H1 (cell line): ENCODE measurements at places on chromosomes 2 and 18. TPM values are rescaled to one million over a fixed set of nuclear protein-coding genes. Genes with fewer than 3 reads are reported as not detected.

The TNFRSF11A gene
- 10.6 and 11.1 TPM in 2 replicates for total RNA-seq

The VAPA gene
- 128 and 130 TPM in 2 replicates for total RNA-seq

DNA sequence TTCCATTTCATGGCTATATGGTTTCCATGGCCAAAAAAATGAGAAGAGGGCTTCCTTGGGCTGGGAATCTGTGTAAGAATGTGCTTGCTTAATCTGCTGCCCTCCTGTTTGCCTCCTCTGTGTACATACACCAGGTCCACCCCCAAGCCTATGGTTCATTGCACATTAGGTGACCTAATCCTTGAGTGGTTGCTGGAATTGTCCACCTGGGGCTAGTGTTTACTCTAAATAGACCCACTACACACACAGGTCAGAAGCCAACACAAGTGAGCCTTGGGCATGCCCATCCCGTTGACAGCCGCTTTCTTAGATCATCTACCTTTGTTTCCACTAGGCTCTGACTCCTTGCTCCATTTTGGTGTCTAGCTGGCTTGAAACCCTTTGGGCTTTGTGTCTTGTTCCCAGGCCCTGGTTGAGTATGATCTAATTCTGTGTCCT is 59.2 kb upstream of the ATL2 start:
- no peaks in the 10 kb centered on the region for H3K36me3 ChIP-seq
- DNase-seq = no peak
- H3K27me3 ChIP-seq = no peaks in the 10 kb centered on the region
- H3K4me1 ChIP-seq = no peaks in the 10 kb centered on the region; the same call in 1 of the 2 replicates
- no peak overlapping the region for H3K4me3 ChIP-seq
- no peak overlapping the region for H3K27ac ChIP-seq

The APCDD1 gene
- total RNA-seq = 2.6 and 3.0 TPM in 2 replicates

- no peak overlapping the region for H3K4me3 ChIP-seq
- no peaks in the 10 kb centered on the region for H3K27me3 ChIP-seq
- no peak overlapping the region for H3K27ac ChIP-seq
- no peaks in the 10 kb centered on the region for H3K36me3 ChIP-seq
- no peak for DNase-seq
- H3K4me1 ChIP-seq = no peaks in the 10 kb centered on the region
These were observed 62.4 kb downstream of the WDPCP start for GRCh38 chr2:63525905-63526304.

GRCh38 chr2:35082072-35082471 is 1273.5 kb upstream of the CRIM1 start:
- no peak for DNase-seq
- H3K4me3 ChIP-seq = no peak overlapping the region
- no peaks in the 10 kb centered on the region for H3K27me3 ChIP-seq
- no peaks in the 10 kb centered on the region for H3K4me1 ChIP-seq
- no peaks in the 10 kb centered on the region for H3K36me3 ChIP-seq

The CCDC74A gene
- 14.9 and 18.1 TPM in 2 replicates for total RNA-seq

- H3K27me3 ChIP-seq = no peaks in the 10 kb centered on the region; the same call in 1 of the 2 replicates
- H3K4me3 ChIP-seq = no peak overlapping the region
- H3K27ac ChIP-seq = no peak overlapping the region
- peaks cover 13% of the 10 kb centered on the region for H3K4me1 ChIP-seq
- DNase-seq = no peak
These were observed 2.0 kb upstream of the MYO1B start for GRCh38 chr2:191243154-191243553.

DNA sequence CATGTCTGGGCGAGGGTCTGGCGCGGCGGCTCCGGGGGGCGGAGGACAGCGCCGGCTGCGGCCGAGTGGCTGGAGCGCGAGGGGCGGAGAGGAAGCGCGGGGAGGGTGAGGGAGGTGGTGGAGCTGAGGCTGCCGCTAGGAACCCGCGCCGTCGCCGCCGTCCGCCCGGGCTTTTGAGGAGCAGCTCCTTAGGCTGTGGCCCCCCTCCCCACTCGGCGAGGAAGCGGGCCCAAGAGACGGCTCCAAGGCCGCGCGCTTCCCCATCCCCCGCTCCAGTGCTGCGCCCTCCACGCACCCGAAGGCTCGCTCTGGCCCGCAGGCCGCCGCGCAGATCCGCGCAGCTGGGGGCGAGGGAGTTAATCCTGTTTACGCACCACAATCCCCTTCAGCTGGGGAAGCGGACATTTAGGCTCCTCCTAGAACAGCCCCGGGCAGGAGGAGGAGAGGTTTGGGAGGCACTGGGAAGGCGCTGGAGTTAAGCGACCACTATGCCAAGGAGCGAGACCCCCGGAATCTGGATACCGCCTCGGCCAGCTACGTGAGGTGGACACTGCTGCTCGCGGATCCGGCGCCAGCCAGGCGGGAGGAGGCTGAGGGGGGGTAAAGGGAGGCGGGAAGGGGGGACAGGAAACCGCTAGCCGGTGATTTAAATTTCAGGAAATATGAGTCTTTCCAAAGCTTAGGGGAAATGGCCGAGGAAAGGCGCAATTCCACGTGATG is at the start of gene CNRIP1:
CNRIP1 (minus strand) TSS at position 552 of the 720 bp plus-strand sequence; CDS start at position 3, 549 bp downstream.
- peak within 1 kb of the TSS; percentile 76 for H3K4me3 ChIP-seq
- H3K27ac ChIP-seq = no peak within 1 kb of the TSS
- H3K4me1 ChIP-seq = no peaks in the 10 kb centered on the region
- H3K27me3 ChIP-seq = peaks cover 31% of the 10 kb centered on the region
- peak; percentile 77 for DNase-seq
- no peaks in the 10 kb centered on the region for H3K36me3 ChIP-seq

GRCh38 chr2:38387887-38388286 is 10.8 kb upstream of the ATL2 start:
- H3K27ac ChIP-seq = no peak overlapping the region
- no peaks in the 10 kb centered on the region; the same call in 1 of the 2 replicates for H3K4me1 ChIP-seq
- H3K4me3 ChIP-seq = no peak overlapping the region
- no peak for DNase-seq
- no peaks in the 10 kb centered on the region for H3K27me3 ChIP-seq
- no peaks in the 10 kb centered on the region for H3K36me3 ChIP-seq

The OSR1 gene
- total RNA-seq = 0.22 TPM in 1 of 2 replicates, not detected in the other

The GAL3ST2 gene
- total RNA-seq = not detected in 2 replicates

DNA sequence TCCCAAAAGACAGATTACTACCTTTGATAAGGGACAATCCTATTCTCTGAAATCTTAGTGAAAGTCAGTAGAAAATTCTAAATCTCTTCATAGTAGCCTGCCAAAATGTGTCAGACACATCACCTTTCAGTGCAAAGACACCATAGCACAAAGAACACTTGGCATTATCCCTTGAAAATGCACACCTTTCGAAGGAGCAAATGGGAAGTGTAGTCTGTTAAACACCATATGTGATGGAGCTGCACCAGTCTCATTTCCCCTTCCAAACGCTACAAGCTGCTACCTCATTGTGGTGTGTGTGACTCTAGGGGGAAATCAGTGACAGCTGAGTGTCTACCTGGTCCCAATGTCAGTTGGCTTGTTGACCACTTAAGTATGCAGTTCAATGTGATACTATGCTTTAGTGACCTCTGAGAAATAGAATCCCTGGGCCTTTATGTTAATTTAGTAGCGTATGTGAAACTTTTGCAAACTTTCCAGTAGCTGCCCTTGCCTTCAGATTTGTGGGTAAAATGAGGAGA is 551.7 kb downstream of the ARHGAP15 start:
- no peak for DNase-seq
- no peak overlapping the region for H3K27ac ChIP-seq
- no peak overlapping the region for H3K4me3 ChIP-seq

GRCh38 chr2:226048611-226049010 is 649.1 kb downstream of the NYAP2 start:
- H3K4me3 ChIP-seq = no peak overlapping the region
- no peak for DNase-seq
- H3K27ac ChIP-seq = no peak overlapping the region
- no peaks in the 10 kb centered on the region for H3K4me1 ChIP-seq

DNA sequence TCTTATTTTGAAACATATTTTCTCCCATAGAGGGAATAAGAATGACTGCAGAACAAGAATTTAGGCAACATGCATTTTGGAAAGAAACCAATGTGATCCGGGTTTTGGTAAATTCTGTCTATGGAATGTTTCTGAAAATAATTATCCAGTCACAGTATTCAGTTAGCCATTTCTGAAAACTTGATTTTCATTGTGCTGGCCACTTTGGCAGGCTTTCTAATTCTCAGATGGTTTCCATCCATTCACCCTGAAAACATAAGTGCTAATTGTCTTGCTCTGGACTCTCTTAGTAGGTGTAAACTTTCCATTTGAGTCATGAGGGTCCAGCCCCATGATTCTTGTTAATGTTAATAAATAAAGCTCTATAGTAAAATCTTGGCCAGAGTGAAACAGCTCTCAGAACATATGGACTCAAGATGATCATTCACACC is 176.5 kb downstream of the RBM43 start:
- no peaks in the 10 kb centered on the region for H3K36me3 ChIP-seq
- no peak overlapping the region for H3K27ac ChIP-seq
- H3K4me1 ChIP-seq = peaks cover 3% of the 10 kb centered on the region; the same call in 1 of the 2 replicates
- H3K4me3 ChIP-seq = no peak overlapping the region

DNA sequence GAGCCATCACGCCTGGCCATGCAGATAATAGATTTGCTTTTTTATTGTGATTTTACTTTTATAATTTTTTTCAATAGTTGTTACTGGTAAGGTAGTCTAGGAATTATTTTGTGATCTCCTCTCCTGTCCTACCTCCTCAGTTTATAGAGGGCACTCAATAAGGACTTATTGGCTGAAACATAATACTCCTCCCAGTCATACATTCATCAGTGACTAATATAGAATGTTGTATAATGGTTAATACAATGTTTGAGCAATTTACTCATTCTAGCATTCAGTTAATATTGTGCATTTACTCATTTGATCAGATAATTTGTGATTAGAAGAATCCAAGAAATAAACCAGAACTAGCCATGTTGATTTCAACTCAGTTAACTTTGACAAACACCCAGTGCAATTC is 25.8 kb upstream of the PPP3R1 start:
- H3K27me3 ChIP-seq = no peaks in the 10 kb centered on the region
- DNase-seq = no peak
- no peaks in the 10 kb centered on the region for H3K36me3 ChIP-seq
- H3K4me3 ChIP-seq = no peak overlapping the region
- no peak overlapping the region for H3K27ac ChIP-seq

The EIF4E2 gene
- total RNA-seq = 114 and 116 TPM in 2 replicates

DNA sequence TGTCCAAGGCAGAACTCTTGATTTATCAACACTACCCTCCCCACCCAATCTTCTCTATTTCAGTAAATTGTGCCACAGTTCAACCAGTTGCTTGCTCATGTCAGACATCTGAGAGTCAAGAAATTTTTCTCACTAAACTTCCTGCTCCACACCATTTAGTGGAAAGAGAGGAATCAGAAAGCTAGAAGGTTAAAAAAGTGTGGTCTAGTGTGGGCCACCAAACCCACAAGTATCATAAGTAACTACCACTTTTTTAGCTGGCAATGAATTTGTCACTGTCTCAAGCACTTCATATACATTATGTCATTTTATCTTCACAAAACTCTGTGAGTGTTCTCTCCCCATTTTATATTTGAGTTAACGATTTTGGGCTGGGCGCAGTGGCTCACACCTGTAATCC is 16.6 kb upstream of the MSTN start:
- no peak overlapping the region for H3K27ac ChIP-seq
- no peak overlapping the region for H3K4me3 ChIP-seq
- H3K27me3 ChIP-seq = no peaks in the 10 kb centered on the region
- DNase-seq = no peak
- H3K36me3 ChIP-seq = no peaks in the 10 kb centered on the region

DNA sequence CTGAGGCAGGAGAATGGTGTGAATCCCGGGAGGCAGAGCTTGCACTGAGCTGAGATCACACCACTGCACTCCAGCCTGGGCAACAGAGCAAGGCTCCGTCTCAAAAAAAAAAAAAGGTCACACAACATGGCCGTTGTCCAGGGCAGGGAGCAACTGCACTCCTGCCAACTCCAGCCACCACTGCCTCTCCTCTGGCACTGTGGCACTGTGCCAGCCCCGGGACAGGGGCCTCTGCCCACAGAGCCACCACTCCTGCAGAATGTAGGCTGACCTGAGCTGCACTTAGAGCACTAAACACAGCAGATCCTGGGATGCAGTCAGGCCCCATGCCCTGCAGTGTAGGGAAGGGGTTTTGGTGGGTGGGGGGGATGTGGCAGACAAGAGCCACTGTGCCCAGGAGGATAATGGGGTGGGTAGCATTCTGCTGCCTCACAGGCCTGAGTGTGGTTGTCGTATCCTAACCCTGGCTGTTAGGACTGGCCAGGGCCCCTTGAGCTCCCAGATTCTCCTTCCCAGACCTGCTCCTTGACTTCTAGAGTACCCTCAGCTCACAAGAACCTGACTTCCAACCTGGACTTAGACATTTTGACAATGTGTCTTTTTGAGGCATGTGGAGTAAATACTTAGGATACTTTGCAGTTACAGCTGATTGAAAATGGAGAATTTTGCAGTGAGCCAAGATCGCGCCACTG is 69.4 kb upstream of the SH3RF3 start:
- no peak overlapping the region for H3K27ac ChIP-seq
- DNase-seq = no peak
- no peaks in the 10 kb centered on the region for H3K27me3 ChIP-seq
- H3K36me3 ChIP-seq = no peaks in the 10 kb centered on the region
- peaks cover 2% of the 10 kb centered on the region; the same call in 1 of the 2 replicates for H3K4me1 ChIP-seq

The GCG gene
- not detected in 2 replicates for total RNA-seq

DNA sequence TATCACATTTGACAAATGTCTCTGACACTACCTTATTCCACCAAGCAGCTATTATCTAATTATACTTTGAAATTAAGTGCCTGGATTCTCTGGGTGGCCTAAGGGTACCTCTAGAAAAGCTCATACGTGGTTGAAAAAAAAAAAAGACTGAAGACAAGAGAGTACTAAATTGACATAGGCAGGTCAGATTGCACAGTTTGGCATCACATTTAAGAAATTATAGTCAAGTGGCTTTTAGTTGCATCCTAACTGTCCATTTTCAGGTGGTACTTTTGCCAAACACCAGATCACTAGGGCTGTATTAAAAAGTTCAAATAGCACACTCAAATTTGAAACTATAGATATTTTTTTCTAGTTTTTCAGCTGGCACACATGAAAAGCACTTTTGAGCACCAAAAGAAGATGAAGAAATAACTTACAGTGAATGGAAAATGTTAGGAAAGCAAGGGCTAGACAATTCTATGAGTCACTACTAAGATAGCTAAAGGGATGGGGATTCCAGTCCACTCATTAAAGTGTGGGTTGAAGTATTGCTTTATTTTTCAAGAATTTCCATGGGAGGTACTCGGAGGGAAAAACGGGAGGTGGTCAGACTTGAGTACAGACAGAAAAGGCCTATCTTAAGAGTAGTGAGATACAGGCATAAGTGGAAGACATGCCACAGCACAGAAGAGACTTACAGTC is 106.5 kb upstream of the COL5A2 start:
- no peak overlapping the region for H3K4me3 ChIP-seq
- H3K4me1 ChIP-seq = no peaks in the 10 kb centered on the region
- no peak for DNase-seq
- no peak overlapping the region for H3K27ac ChIP-seq
- no peaks in the 10 kb centered on the region for H3K36me3 ChIP-seq

The ERFE gene
- total RNA-seq = 1.8 and 2.5 TPM in 2 replicates

DNA sequence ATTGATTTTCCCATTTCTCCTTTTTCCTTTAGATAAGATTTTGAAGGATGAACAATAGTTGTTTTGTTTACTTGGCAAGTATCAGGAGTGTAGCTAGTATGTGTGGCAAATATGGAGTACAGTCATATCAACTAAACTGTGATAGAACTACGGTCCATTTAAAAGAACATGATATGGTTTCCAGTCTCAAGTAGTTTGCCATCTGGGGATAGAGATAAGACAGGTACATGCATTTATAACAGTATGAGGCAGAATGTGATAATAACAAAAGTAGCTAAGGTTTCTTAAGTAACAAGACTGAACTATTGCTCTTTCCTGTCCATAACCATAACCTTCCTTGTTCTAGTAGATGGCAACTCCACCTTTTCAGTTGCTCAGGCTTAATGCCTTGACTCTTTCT is 75.6 kb upstream of the TACR1 start:
- no peaks in the 10 kb centered on the region for H3K36me3 ChIP-seq
- H3K4me1 ChIP-seq = peaks cover 3% of the 10 kb centered on the region; the same call in 1 of the 2 replicates
- no peaks in the 10 kb centered on the region for H3K27me3 ChIP-seq
- no peak overlapping the region for H3K27ac ChIP-seq
